ENCODE measurements at places on chromosomes 5 and 9. TPM values are rescaled to one million over a fixed set of nuclear protein-coding genes. Genes with fewer than 3 reads are reported as not detected.
A peak's percentile ranks its signal among the peaks of the same experiment; 100 is the strongest.

DNA sequence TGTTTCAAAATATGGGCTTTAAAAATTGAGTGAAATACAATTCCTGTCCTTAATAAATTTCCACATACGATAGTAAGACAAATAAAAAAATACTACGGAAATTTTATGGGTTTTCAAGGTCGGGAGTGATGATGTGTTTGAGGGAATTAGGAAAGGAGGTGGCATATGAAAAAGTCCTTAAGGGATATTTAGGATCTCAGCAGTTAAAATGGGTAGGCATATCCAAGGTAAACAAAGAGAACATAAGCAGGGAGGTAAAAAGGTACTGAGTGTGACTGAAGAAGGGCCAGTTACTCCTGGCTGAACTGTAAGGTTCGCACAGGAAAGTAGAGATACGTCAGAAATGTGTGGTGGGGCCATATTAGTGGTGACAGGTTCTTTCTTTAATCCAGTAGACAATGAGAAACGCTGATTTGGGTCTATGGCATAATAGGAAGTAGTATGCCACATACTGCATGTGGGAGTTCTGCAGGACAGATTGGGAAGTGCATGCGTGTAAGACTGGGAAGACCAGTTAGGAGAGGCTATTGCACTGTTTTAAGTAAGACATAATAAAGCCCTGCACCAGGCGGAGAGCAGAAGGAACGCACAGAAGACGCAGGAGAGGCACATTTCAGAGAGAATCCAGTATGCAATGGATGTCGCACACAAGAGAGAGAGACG lies 937 bp upstream of the HMGCR start:
- DNase-seq, result no peak

Gene LCN9
- total RNA-seq, result not detected

Gene CRB2
- total RNA-seq, result not detected

- DNase-seq, result no peak
Measured at GRCh38 chr5:7050986-7051385, 337.8 kb downstream of the TENT4A start.

Gene TEX53
- total RNA-seq, result not detected

Gene SEC16A
- 88.0 TPM for total RNA-seq

DNA sequence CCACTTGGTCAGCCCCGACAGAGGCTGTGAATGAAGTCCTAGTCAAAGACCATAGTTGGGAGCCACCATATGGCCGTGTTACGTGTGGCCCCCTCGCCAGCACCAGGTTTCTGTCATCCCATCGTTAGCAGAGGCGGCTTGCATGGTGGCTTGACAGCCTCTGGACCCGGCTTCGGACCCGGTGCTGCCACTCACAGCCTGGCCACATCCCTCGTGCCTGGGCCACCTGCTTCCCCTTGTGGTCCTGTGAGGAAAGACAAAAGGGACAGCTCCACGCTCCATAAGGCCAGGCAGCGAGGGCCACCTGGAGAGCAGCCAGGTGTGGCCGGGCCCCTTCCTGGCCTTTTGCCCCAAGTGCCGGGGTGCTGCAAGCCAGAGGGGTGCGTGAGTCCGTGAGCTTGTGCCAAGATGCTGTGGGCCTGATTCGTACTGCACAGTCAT lies 6.2 kb downstream of the NKD2 start:
- no peak for DNase-seq

Gene CATSPER3
- 0.40 TPM for total RNA-seq

Gene WDR55
- 41.8 TPM for total RNA-seq

- DNase-seq, result no peak
Measured at GRCh38 chr5:78289911-78290310, 4.6 kb downstream of the AP3B1 start.

DNA sequence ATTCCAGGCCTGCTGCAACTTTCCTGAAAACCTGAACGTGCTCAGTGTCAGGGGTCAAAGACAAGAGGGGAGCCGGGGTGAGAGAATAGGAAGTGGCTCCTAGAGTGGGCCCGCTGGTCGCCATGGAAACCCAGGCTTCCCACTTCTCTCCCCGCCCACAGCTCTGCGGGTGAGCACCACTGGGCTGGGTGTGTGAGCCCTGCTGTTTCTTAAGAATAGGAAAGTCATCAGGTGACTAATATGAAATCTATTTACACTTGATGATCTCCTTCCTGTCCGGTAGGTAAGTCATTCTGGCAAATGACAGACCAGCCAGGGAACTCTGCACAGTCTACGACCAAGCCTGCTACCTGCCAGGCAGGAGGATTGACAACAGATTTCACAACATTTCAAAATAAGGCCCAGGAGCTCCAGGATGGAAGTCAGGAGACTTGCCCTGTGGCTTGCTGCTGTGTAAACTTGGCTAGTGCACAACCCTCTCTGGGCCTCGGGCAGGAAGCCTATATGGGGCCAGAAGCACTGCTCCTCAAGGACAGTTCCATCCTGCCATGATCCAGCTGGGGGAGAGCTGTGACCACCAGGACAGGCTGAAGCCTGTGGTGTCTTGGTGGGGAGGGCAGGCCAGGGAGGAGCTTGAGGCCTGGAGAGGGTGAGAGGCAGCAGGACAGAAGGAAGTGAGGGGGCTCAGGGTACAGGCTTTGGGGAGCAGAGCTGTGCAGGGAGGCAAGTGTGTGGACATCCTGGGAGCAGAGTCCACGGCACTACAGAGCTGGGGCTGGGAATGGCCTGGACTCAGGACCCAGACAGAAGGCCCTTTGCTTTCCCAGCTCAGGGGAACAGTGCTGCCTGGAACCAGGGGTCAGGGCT lies 60.6 kb downstream of the SHB start:
- DNase-seq, result peak; percentile 53

DNA sequence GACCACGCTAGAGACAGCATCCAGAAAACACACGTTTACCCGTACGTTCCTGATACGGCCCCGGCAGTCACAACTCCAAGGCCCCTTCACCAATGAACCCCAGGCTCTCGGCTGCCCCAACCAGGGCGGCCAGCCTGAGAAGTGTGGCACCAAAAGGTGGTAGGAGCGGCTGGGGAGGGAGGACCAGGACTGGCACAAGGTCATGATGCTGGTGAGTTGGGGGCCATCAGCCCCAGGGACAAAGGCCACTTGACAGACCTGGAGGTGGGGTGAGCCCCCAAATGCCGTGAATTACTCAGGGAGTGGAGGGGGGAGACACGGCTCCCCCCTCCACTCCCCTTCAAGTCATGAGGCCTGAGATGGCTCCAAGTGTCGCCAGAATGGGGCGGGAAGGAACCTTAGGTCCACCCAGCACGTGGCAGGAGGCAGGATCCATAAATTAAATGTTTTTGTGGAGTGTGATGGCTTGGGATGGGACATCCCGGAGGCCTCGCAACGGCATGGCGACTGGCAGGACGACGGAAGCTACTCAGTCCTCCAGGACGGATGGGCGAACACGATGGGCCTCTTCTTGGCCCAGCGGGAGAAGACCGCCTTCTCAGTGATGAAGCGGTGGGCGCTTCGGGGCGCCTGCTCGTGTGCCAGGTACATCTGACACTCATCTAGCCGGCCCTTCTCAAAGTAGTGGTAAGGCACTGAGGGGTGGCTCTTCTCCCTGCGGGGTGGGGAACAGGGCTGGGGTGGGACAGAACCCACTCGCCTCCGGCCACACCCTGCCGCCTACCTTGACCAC lies 8.7 kb upstream of the ST6GALNAC6 start:
- DNase-seq, result no peak

Gene DROSHA
- 66.7 TPM for total RNA-seq

DNA sequence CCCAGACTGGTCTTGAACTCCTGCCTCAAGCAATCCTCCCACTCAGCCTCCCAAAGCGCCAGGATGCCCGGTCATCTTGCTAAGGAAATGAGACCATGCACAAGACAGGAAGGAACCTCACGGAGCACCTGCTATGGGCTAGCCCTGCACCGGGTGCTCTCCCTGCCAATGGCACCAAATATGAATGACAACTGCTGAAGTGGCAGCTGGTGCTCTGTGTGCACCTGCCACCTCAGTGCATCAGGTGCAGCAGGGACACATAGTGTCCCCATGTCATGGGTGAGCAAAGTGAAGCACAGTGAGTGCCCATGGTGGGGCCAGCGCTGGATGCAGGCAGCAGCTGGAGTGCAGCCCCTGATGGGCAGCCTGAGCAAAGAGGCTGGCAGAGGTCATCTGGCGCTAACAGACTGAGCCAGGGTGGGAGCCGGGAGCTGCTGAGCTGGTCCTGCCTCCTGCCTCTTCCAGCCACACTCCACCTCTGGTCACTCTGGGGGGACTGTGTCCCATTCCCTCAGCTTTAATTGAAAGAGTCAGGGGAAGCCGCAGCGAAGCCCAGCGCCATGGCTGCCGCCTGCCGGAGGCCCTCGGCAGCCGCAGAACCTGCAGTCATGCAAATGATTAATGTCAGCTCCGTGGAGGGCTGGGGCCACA lies 46.4 kb downstream of the BARX1 start:
- no peak for DNase-seq

Gene SNAPC3
- 27.4 TPM for total RNA-seq

DNA sequence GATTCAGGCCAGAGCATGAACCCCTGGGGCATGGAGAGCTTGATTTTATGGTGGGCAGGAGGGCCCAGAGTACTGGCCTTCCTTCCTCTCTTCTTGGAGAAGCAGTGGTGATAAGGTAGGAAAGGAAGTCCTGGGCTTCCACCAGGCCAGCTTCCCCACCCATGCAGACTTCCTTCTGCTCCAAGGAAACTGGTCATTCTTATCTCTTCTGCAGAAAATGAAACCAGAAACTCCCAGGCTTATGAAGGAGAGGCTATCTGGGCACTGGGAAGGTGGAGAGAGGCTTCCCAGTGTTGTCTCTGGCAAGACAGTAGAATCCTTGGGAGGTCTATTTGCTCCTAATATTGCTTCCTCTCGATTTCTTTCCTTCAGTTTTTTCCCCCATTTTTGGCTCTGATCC lies 110.5 kb upstream of the EQTN start:
- no peak for DNase-seq

- no peak for DNase-seq
Measured at GRCh38 chr9:22976454-22976853, 529.8 kb downstream of the DMRTA1 start.

Gene CTSL
- total RNA-seq, result 18.4 TPM

DNA sequence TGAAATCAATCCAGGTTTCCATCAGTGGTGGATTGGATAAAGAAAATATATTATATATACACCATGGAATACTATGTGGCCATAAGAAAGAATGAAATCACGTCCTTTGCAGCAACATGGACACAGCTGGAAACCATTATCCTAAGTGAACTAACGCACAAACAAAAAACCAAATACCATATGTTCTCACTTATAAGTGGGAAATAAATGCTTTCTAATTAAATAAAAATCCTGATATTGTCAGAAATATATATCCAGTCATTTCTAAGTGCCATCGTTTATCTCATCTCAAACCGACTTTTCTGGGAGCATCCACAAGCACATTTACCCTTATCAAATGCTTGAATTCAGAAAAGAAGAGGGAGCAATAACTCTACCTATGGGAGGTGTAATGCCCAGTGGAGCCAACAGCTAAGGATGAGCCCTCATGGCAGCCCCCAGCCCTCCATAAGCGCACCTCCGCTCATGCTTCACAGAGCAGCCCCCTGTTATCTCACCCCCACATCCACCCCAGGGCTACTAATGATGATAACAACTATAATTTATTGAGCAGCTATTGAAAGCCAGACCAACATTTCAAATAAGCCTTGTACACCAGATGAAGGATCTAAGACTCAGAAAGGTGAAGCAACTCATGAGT lies 101.7 kb upstream of the SPOCK1 start:
- no peak for DNase-seq

DNA sequence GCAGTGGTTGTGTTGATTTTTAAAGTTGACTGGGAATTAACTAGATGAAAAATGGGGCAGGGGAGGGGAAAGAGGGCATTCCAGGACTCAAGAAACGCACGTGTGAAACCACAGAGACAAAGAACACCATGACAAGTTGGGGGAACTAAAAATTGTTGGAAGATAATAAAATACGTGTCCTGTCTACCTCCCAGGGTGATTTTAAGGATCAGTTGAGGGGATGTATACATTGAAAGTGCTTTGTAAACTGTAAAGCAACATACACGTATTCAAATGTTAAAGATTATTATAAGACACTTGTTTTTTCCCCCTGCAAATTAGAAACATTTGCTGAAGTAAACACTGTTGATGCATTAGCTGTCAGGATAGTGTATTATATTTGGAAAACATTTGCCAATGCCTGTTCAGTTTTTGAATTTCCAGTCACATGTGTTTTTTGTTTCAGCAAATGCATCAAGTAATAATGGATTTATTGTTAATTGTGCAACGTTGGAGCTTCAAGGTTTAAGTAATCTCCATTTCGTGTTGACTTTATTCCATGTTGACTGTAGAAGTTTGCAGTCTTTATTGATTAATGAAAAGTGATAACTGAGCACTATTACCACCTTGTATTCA lies 412.7 kb downstream of the ACTL7B start:
- no peak for DNase-seq

Gene GALNT10
- 34.6 TPM for total RNA-seq

DNA sequence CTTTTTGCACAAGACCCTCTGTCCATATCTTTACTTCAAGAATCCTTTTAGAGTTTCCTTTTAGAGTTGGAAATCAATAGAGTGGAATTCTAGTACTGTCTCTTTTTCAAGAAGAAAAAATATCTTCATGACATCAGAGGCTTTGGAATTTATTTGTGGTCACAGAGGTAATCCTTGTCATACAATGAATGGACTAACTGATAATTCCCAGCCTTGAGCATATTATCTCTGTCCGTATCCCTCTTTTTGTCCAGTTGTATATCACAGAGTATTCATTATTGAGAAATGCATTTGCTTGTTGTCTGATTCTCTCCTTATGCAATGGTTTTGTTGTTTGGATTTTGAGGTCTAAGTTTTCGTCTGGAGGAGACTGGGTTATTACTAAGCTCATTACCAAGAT lies 82.0 kb upstream of the HAPLN1 start:
- no peak for DNase-seq

Gene CWC27
- total RNA-seq, result 20.3 TPM

Gene PGM5
- not detected for total RNA-seq

DNA sequence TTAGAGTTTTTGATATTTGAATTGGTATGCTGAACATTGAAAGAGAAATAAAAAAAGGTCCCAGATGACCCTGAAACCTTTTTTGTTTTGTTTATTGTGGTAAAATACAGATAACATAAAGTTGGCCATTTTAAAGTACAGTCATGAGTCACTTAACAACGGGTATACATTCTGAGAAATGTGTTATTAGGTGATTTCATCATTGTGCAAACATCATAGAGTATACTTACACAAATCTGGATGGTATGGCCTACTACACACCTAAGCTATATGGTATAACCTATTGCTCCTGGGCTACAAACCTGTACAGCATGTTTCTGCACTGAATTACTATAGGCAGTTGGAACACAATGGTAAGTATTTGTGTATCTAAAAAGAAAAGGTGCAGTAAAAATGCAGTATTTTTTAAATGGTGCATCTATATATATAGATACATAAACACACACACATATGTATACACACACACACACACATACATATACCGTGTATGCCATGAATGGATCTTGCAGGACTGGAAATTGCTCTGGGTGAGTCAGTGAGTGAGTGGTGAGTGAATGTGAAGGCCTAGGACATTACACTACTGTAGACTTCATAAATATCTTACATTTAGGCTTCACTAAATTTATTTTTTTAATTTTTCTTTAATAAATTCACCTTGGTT lies 31.0 kb downstream of the TTC1 start:
- no peak for DNase-seq

Gene ST8SIA4
- total RNA-seq, result 37.0 TPM
